Activated naive CD8-positive, alpha-beta T cell treated with anti-CD3 and anti-CD28 coated beads, Interleukin-2, amount 10 ng/mL, durations not matched to agents 7 days and 5 days (primary cell): ENCODE measurements at places on chromosomes 2 and 18. TPM values are rescaled to one million over a fixed set of nuclear protein-coding genes. Genes with fewer than 3 reads are reported as not detected.
A peak's percentile ranks its signal among the peaks of the same experiment; 100 is the strongest.

The GPR45 gene
- not detected for total RNA-seq

The ACMSD gene
- total RNA-seq, result not detected

DNA sequence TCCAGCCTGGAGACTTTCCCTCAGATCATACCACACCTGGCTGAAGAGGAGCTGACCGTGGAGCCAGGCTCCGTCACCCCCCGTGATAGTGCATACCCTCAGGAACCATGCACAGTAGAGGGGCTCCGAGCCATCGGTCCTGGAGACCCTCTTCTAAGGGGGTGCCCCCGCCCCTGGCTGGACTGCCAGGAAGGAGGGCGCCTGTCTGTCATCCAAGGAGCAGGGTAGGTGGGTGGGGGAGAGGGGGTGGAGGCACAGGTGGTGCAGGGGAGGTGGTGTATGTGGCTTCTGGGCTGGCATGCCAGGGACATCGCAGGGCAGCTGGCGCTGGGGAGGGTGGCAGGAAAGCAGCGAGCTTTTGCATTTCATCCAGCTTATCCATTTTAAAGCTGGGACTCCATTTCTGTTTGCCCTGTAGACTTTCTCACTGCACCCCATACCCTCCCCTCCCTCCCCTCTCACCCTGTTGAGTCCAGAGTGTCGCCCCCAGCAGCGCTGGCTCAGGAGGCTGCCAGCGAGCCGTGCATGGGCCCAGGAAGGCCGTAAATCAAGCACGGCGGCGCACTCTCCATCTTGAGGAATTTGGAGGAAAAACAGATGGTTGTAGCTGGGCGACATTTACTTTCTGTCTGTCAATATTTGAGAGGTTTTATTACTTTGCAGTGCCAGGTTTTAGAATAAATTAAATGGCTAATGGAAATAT is 56.2 kb upstream of the HS6ST1 start:
- peak; percentile 11 for DNase-seq

DNA sequence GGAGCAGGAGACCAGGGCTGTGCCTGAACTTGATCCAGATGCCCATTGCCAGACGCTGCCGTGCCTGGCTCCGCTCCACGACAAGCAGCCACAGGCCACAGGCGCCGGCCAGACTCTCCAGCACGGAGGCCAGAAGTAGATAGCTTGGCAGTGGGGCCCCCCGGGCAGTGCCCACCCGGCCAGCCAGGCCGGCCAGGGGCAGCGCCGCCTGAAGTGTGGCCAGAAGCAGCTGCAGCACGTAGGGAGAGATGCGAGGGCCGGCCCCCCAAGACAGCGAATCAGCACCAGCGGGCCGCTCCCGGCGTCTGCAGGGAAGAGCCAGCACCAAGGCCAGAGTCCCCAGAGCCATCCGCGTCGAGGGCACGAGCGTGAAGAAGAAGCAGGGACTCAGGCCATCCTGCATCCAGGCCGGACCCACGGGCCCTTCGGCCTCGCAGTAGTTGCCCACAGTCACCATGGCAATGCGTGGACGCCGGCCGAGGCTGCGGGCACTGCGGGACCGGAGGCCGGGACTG is 484 bp downstream of the ABCB6 start:
- DNase-seq, result no peak

- no peak for DNase-seq
Measured at GRCh38 chr2:102396012-102396411, 26.9 kb upstream of the IL18RAP start.

DNA sequence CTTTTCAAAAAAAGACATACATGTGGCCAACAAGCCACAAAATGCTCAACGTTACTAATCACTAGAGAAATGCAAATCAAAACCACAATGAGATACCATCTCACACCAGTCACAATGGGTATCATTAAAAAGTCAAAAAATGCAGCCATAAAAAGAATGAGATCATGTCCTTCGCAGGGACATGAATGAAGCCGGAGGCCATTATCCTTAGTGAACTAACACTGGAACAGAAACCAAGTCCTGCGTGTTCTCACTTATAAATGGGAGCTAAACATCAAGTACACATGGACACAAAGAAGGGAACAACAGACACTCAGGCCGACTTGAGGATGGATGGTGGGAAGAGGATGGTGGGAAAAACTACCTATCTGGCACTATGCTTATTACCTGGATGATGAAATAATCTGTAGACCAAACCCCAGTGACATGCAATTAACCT is 17.8 kb upstream of the ATL2 start:
- DNase-seq, result no peak

The SCN2A gene
- not detected for total RNA-seq

GRCh38 chr2:234254783-234255521 is 204.4 kb downstream of the SPP2 start:
- no peak for DNase-seq

DNA sequence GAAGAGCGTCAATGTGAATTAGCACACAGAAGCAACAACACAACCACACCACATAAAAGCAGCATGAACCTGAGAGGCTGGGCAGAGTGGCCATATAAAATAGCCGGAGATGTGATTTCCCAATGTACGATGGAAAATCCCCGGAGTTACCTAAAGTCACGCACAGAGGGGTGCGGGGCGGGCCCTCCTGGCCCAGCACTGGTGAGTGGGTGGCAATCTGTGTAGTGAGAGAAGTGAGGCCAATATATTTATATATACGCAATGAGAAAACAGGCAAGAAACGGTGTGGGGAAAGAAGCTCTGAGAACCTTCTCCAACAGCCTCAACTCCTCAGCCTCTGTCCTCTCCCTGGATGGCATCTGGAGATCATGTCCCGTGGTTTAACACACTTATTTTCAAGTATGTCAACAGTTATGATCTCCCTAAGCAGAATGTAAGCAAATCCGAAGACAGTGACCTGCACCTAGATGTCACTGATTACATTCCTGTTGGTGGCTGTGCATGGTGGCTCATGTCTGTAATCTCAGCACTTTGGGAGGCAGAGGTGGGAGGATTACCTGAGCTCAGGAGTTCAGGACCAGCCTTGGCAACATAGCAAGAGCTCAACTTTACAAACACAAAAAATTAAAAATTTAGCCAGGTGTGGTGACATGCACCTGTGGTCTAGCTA is 41.6 kb downstream of the CRACDL start:
- DNase-seq, result no peak

- no peak for DNase-seq
Measured at GRCh38 chr2:207490441-207490840, 39.3 kb upstream of the CREB1 start.

The CD226 gene
- 46.4 TPM for total RNA-seq

DNA sequence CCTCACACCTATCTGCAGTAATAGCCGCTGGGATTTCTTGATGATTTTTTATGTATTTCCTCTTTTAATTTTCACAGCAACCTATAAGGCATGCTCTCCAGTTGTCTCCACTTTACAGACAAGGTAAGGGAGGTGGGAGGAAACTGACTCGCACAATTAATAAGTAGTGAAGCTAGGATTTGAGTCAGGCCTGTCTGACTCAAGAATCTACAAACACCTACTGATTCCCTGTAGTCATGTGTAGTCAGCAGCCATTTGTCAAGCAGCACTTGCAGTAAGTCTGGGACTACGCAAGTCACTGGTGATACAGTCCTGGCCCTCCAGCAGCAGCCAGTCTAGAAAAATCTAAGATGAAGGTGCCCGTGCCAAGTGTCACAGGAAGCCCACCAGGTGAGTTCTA is 193.6 kb upstream of the PKDCC start:
- DNase-seq, result no peak

The GCC2 gene
- total RNA-seq, result 92.2 TPM

DNA sequence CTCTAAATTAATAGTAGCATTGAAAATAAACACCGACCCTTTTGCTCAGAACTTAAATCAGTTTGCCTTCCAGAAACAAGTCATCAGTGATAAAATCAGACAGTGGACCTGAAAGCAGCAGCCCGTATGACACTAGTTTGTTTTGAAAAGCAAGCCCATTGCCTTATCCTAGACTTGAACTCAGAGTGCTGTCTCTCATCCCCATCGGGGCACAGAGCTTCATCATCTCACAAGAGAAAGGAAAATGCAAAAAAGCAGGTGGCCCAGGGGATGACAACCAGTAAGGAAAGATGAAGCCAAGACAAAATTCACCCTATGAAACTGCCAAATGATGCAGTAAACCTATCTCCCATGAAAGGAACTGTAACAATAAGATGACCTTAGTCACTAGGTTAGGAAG is 71.2 kb downstream of the CERKL start:
- DNase-seq, result no peak

The ITGAV gene
- 7.7 TPM for total RNA-seq

GRCh38 chr2:144325086-144325485 is 194.8 kb downstream of the ZEB2 start:
- DNase-seq, result no peak

DNA sequence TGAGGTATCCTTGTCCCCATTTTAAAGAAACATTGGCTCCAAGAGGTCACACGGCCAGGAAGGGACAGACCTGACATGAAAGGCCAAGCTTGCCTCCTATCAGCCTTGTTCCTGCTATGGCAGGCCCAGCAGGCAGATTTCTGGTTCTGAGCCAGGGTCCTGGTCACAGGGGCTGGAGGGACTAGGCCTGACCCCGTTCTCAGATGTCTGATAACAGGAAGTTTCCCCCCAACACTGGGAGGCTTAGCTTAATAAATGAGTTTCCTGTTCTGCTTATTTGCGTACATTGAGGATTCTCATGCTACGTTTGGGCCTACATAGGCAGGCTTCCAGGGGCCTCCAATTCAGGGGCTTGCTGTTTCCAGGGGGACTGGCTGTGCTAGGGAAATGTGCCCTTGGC is 107.8 kb upstream of the LTBP1 start:
- no peak for DNase-seq

DNA sequence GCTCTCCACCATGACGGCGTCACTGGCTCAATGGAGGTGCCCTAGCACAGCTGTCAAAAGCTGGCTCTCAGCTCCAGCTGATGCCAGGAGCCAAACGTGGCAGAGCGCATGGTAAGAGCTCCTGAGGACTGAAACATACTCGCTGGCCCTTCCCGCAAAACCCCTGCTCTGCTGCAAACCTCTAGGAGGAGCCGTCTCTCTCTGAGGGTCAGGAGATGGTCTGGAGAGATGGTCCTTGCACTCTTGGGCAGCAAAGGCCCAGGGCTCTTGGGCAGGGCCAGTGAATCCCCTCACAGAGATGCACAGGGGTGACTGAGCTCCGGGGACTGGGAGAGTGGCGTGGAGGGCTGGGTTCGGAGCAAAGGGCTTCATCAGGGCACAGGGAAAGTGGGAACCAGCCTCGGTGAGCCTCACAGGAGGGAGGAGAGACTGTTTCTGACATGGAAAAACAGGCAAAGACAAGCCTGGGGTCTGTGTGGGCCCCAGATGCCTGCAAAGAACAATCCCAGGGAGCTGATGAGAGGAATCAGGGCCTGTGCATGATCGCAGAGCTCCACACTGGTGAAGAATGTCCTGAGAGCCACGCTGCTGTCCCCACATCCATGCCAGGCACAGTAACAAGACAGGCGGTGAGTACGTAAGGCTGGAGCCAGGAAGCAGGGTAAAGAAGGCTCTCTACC is 17.2 kb downstream of the SNORC start:
- DNase-seq, result peak; percentile 17

- no peak for DNase-seq
Measured at GRCh38 chr2:49794396-49794795, 640.1 kb upstream of the FSHR start.

The PDCD1 gene
- 6.6 TPM for total RNA-seq

GRCh38 chr18:36183987-36184386 is 3.3 kb upstream of the MOCOS start:
- DNase-seq, result no peak

- DNase-seq, result no peak
Measured at GRCh38 chr2:223052548-223053483, 826 bp downstream of the KCNE4 start.

DNA sequence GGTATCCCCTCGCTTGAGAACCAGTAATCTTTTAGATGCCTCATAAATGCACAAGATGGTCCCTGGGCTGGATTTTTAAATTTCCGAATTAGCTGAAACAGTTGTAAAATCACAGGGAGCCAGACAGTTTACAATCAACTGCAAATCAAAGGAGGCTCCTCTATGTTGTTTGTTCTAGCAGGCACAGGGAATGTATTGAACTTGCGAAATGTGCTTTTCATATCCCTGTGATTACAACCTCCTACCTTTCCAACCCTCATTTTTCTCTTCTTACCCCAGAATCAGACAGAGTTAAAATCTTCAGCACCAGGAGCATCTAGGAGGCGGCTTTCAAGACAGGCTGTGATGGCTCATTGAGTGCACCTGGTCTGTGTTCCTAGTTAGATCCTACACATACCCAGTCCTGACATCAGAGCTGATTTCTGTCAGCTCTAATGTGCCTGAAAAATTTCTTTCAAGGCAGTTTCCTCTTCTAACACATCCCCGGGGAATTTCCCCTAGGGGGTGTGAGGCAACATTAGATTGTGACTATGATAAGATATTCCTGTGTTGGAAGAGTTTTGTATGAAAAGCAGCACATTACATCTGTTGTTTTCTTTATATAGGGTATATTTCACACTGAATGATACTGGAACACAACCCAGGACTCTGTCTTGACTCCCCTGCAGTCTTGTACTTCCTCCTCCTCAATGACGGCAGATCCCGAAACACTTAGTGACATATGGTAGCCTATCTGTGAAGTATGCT is 17.9 kb upstream of the CAVIN2 start:
- DNase-seq, result no peak

DNA sequence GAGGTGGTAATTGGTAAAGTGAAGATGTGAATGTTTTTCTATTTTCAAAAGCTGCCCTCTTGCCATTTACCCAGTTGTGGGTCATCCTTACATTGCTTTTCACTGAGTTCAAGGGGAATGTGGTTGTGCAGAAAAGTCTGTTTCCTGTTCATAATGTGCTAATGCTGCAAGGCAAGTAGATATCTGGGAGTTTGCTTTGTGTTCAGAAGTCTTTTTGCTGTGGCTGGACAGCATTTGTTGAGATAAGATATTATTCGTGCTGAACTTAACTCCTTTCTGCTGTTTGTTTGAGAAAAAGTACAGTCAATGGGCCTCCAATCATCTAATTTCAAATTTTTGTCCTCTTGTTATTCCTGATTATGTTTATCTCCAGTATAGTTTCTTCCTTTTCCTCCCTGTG is 263.2 kb downstream of the LTBP1 start:
- no peak for DNase-seq

The CSRNP3 gene
- not detected for total RNA-seq

DNA sequence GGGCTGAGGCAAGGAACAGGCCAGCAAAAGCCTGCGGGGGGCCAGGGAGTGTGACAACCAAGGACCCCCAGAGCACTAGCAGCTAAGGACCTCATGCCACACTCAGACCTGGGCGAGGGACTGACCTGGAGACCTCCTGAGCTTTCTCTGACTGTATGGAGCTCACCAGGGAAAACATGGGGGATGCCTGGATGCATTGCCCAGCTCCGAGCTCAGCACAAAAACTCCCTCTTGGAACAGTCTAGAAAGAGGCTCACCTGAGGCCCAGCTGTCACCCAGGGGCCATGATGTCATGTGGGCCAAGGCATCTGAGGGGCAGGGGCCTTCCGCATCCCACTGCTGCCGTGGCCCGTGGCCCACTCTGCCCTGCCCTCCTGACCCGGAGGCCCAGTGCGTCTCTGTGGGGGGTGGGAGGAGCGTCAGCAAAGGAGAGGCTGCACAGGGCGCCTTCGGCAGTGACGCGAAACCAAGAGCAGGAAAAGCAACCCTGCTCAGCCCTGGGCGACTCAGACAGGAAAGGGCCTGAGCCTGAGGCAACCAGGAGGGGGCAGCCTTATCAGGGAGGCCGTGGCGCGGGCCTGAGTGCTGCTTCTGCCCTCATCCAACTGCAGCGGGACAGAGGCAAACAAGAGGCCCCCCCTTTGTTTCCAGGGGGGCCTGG is 57.3 kb upstream of the ALPP start:
- peak; percentile 80 for DNase-seq
